ENCODE measurements at places on chromosomes 13 and 19.

GRCh38 chr13:36038785-36039555, 92.2 kb downstream of the DCLK1 start:
- no peak overlapping the region for H3K27ac ChIP-seq
- H3K4me1 ChIP-seq: no peaks in the 10 kb centered on the region
- no peaks in the 10 kb centered on the region for H3K36me3 ChIP-seq
- no peak for DNase-seq
- H3K4me3 ChIP-seq: no peak overlapping the region

GRCh38 chr19:41223431-41224234, 4.6 kb downstream of the AXL start:
- peaks cover 24% of the 10 kb centered on the region for H3K4me1 ChIP-seq
- peaks cover 24% of the 10 kb centered on the region for H3K27me3 ChIP-seq
- H3K4me3 ChIP-seq: no peak overlapping the region

DNA sequence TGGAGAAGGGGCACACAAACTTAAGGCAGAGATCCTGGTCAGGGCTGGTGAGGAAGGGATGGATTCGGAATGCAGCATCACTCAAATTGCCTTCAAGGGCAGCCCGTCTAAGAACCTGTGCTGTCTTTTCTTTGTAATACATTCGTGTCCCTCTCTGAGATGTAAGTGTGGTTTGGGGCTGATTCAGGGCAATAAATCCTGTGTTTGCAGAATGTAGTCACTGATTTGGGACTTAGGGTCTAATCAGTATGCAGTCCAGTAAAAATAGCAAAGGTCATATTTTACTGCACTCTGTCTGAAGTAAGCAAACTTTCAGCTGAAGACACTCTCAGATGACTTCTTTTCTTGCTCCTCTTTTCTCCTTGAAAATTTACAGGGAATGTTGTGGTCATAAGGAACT, 93.8 kb upstream of the C1QTNF9B start:
- no peak for DNase-seq
- no peak overlapping the region for H3K27ac ChIP-seq
- H3K27me3 ChIP-seq: peaks cover 13% of the 10 kb centered on the region
- peaks cover 10% of the 10 kb centered on the region for H3K4me1 ChIP-seq
- H3K36me3 ChIP-seq: no peaks in the 10 kb centered on the region
- H3K4me3 ChIP-seq: no peak overlapping the region

DNA sequence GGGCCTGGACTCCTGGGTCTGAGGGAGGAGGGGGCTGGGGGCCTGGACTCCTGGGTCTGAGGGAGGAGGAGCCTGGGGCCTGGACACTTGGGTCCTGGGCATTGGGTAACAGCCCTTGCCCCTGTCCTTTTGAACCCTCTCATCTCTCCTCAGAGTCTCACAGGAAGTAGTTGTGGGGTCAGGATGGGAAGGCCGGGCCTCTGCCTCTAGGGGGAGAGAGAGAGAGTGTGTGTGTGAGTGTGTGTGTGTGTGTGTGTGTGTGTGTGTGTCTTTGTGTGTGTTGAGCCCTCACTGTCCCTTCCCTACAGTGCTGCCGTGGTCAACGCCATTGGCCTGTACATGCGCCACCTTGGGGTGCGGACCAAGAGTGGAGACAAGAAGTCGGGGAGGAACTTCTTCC, 10.9 kb downstream of the ARHGEF1 start:
- DNase-seq: no peak
- no peaks in the 10 kb centered on the region for H3K27me3 ChIP-seq
- H3K4me3 ChIP-seq: no peak overlapping the region
- peak overlapping the region; percentile 35 for H3K27ac ChIP-seq
- H3K36me3 ChIP-seq: peaks cover 65% of the 10 kb centered on the region
- peaks cover 50% of the 10 kb centered on the region for H3K4me1 ChIP-seq

DNA sequence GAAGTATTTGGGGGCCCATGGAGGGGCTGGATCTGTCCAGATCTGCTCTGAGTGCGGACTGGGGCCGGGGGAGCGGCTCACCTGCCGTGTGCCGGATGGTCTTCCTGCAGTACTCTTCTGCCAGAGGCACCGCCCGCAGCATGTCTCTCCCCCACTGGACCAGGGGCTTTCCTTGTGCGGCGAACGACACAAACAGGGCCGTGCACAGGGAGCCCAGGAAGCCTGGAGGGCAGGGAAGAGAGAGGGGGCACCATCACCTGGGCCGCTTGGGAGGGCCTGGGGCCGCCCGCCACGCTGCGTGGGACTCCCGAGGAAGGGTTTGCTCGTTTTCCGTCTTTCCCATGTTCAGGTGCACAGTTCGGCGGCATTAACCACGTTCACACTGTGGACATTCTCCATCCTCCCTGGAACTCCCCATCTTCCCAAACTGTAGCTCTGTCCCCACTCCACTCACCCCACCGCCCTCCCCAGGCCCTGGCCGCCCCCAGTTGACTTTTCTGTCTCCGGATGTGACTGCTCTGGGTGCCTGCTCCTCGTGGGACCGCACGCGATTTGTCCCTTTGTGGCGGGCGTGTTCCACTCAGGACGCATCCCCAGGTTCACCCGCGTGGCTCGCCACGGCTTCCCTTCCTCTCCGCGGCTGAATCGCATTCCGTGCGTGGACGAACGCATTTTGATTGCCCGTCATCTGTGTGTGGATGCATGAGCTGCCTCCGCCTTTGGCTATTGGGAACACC, 24.2 kb downstream of the ADPRHL1 start:
- H3K27ac ChIP-seq: no peak overlapping the region
- no peak overlapping the region for H3K4me3 ChIP-seq
- no peaks in the 10 kb centered on the region for H3K27me3 ChIP-seq
- DNase-seq: no peak
- H3K4me1 ChIP-seq: no peaks in the 10 kb centered on the region
- H3K36me3 ChIP-seq: no peaks in the 10 kb centered on the region

DNA sequence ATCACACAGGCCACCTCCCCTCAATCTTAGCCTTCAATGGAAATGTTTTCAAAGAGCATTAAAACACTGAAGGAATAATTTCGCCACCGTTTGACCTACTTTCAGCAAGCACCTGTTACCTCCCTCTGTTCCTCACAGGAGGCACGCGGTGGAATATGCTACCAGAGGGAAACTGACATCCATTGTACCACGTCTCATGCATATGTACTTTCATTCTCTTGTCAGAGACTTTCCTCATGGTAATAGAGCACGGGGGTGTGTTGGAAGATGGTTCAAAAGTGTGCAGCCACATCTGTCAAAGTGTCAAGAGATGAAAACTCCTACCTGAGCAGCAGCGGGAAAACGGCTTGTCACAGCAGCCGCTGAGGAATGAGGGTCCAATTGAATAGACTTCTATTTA, 143.4 kb downstream of the NALCN start:
- DNase-seq: no peak
- no peak overlapping the region for H3K4me3 ChIP-seq
- H3K27me3 ChIP-seq: no peaks in the 10 kb centered on the region
- no peaks in the 10 kb centered on the region for H3K36me3 ChIP-seq
- H3K4me1 ChIP-seq: no peaks in the 10 kb centered on the region

- H3K27me3 ChIP-seq: no peaks in the 10 kb centered on the region
- no peak overlapping the region for H3K4me3 ChIP-seq
- H3K4me1 ChIP-seq: peaks cover 15% of the 10 kb centered on the region
- no peak for DNase-seq
- H3K27ac ChIP-seq: no peak overlapping the region
- no peaks in the 10 kb centered on the region for H3K36me3 ChIP-seq
Observed at GRCh38 chr19:3124630-3125029, 11.2 kb upstream of the GNA15 start.

DNA sequence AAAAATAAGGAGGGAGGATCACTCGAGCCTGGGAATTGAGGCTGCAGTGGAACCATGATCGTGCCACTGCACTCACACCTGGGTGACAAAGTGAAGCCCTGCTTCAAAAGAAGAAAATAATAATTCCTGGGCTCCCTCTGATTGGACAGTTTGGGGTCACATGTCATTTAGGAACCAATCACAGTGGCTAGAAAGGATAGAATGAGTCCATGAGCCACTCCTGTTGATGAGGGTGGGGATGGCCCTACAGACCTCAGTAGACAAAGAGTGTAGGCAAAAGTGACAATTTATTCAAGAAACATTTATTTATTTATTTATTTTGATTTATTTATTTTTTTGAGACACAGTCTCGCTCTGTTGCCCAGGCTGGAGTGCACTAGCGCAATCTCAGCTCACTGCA, 26.8 kb upstream of the ADGRE5 start:
- peaks cover 38% of the 10 kb centered on the region for H3K4me1 ChIP-seq
- no peak overlapping the region for H3K27ac ChIP-seq
- H3K27me3 ChIP-seq: no peaks in the 10 kb centered on the region

- no peaks in the 10 kb centered on the region for H3K27me3 ChIP-seq
- DNase-seq: no peak
- H3K4me3 ChIP-seq: no peak overlapping the region
- no peaks in the 10 kb centered on the region for H3K4me1 ChIP-seq
Observed at GRCh38 chr13:77980592-77980991, 62.0 kb upstream of the EDNRB start.

DNA sequence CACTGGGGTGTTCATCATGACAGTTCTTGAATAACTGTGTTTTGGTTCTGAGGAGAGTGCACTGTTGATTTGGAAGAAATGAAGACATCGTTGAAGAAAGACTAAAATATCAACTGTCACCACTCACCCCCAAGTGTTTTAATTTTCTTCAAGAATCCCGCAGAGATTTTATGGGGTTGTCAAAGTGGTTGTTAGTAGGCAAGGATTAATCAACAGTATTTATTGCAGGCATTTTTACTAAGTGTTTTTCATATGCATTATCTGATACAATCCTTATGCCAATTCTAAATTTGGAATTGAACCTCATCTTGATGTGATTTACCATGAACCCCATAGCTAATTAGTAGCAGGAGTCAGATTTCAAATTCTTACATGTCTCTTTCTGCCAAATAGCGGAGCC, 63.7 kb upstream of the OBI1 start:
- peaks cover 1% of the 10 kb centered on the region for H3K27me3 ChIP-seq
- no peak overlapping the region for H3K27ac ChIP-seq
- no peak for DNase-seq
- H3K4me1 ChIP-seq: no peaks in the 10 kb centered on the region

DNA sequence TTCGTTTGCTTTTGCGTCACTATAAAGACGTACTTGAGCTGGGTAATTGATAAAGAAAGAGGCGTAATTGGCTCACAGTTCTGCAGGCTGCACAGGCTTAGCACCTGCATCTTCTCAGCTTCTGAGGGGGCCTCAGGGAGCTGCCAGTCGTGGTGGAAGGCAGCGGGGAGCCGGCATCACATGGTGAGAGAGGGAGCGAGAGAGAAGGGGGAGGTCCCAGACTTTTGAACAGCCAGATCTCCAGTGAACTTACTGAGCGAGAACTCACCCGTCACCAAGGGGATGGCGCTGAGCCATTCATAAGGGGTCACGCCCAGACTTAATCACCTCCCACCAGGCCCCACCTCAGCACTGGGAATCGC, 58.7 kb upstream of the F7 start:
- no peaks in the 10 kb centered on the region for H3K36me3 ChIP-seq
- H3K4me1 ChIP-seq: no peaks in the 10 kb centered on the region
- no peaks in the 10 kb centered on the region for H3K27me3 ChIP-seq
- no peak overlapping the region for H3K4me3 ChIP-seq

DNA sequence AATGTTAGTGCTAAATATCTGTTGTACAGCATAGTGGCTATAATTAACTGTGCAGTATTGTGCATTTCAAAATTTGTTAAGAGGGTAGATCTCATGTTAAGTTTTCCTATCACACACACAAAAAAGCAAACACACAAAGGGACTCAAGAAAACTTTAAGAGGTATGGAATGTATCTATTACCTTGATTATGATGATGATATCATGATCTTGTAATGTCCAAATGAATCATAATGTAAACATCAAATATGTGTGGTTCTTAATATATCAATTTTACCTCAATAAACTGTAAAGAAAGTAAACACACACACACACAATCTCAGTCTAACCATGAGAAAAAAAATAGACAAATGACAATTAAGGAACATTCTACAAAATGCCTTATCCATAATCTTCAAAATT, 934.6 kb downstream of the SLITRK1 start:
- no peaks in the 10 kb centered on the region for H3K36me3 ChIP-seq
- DNase-seq: no peak
- H3K27ac ChIP-seq: no peak overlapping the region

DNA sequence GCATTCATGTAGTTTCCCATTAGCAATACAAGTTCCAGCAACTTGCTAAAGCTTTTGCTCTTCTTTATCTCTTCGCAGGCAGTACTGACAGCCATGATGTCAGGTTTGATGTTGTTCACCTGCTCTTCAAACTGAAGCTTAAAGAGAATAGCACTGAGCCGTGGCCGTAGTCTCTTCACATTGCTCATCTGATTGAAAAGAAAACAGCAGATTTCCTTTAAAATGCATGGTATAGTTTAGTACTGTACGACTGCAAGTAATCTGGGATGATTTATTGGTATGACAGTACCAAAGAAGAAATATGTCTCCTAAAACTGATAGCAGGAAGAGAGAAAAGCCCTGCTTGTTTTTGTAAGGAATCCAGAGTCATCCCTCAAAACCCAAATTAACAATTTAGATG, 284.4 kb downstream of the DIAPH3 start:
- peaks cover 22% of the 10 kb centered on the region for H3K36me3 ChIP-seq
- no peaks in the 10 kb centered on the region for H3K27me3 ChIP-seq
- DNase-seq: no peak

GRCh38 chr19:49020931-49021895, 2.9 kb downstream of the CGB3 start:
- DNase-seq: no peak
- no peak overlapping the region for H3K27ac ChIP-seq
- H3K36me3 ChIP-seq: no peaks in the 10 kb centered on the region

- DNase-seq: no peak
- H3K36me3 ChIP-seq: no peaks in the 10 kb centered on the region
- no peaks in the 10 kb centered on the region for H3K4me1 ChIP-seq
- H3K4me3 ChIP-seq: no peak overlapping the region
Observed at GRCh38 chr13:101590479-101590878, 138.0 kb downstream of the ITGBL1 start.

DNA sequence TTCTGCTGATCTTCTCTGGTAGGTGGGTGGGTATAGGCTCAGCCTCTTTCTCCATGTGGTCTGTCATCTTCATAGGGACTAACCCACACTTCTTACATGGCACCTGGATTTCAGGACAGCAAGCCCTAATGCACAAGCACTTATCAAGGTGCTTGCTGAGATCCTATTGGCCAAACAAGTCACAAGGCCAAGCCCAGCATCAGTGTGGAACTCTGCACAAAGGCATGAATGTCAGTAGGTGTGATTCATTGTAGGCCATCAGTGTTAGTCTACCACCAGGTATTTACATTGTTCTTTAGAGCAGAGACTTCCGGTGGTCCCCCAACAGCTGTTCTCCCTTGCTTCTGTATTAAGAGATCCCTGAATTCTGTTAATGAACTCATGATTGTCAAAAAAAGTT, 8.3 kb upstream of the RB1 start:
- peaks cover 6% of the 10 kb centered on the region for H3K27me3 ChIP-seq
- no peak for DNase-seq
- no peak overlapping the region for H3K27ac ChIP-seq
- H3K36me3 ChIP-seq: no peaks in the 10 kb centered on the region

Measured in activated CD4-positive, alpha-beta memory T cell treated with anti-CD3 and anti-CD28 coated beads, Interleukin-2, amount 10 ng/mL, durations not matched to agents 7 days and 5 days (primary cell).